ENCODE measurements at places on chromosomes 5 and 9.
A peak's percentile ranks its signal among the peaks of the same experiment; 100 is the strongest.

DNA sequence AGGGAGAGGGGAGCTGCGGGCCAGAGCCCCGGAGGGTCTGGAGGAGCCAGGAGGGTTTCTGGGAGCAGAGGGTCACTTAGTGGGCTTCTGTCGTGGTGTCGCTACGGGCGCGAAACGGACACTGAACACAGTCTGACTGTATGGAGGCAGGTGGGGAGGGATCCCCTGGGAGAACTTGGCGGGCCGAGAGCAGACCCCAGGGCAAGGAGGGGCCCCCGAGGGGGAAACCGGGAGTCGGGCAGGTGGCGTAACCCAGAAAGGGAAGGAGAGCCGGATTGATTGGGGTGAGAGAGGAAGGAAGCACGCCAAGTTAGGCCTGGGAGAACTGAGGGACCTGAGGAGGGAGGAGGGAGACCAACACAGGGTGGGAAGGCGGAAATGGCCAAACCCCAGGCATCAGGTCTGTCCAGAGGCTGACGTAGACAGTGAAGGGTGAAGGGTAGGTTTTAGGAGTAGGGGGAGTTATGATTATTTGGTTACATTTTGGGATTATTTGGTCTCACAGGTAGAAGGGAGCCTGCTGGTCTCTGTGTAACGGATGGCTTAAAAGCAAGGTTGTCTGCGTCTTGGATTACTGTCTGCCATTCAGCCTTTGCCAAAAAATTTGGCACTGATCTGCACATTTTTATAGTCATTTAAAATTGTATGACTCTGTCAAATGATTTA is 3.3 kb upstream of the MSMP start:
- peak; percentile 71 for DNase-seq

GRCh38 chr5:69167493-69167855 is 524 bp downstream of the CCNB1 start:
- DNase-seq: no peak

DNA sequence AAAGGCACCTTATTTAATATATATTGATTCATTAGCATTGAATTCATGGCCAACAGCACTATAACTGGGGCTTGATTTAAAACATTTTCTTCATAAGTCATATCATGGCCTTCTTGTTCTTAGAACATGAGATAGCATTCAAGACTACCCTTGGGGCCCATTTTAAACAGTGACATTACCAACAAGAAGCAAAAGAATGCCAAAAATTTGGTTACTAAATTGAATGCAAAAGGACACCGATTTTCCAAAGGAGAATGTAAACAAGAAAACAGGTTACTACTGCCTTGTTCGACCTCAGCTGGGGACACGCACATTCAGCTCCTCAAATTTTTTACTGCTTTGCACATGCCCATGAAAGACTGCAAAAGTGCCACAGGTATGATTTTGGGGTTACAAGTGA is 219.4 kb upstream of the TLE4 start:
- DNase-seq: no peak

GRCh38 chr5:113404269-113404668 is 30.5 kb downstream of the TSSK1B start:
- no peak for DNase-seq

DNA sequence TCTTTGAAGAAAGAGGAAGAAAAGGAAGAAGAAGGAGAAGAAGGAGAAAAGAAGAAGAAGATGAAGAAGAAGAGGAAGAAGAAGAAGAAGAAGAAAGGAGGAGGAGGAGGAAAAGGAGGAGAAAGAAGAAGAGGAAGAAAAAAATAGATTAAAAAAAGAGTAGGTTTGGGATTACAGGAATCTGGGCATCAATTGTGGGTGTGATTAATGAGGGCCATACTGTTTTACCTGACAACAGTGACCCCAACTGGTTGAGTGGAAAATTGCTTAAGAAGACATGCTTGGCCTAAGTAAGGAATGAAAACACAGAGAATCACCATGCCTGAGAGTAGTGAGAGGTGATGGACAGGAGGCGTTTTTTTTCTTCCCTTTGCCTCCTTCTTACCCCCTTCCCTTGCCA is 114.6 kb downstream of the FAM170A start:
- DNase-seq: peak; percentile 0

- DNase-seq: no peak
These were observed 403.0 kb downstream of the GADD45G start for GRCh38 chr9:90007516-90008440.

- no peak for DNase-seq
These were observed 110.9 kb downstream of the ESM1 start for GRCh38 chr5:54874337-54875021.

- DNase-seq: no peak
These were observed 10.7 kb upstream of the CERCAM start for GRCh38 chr9:128409978-128410377.

DNA sequence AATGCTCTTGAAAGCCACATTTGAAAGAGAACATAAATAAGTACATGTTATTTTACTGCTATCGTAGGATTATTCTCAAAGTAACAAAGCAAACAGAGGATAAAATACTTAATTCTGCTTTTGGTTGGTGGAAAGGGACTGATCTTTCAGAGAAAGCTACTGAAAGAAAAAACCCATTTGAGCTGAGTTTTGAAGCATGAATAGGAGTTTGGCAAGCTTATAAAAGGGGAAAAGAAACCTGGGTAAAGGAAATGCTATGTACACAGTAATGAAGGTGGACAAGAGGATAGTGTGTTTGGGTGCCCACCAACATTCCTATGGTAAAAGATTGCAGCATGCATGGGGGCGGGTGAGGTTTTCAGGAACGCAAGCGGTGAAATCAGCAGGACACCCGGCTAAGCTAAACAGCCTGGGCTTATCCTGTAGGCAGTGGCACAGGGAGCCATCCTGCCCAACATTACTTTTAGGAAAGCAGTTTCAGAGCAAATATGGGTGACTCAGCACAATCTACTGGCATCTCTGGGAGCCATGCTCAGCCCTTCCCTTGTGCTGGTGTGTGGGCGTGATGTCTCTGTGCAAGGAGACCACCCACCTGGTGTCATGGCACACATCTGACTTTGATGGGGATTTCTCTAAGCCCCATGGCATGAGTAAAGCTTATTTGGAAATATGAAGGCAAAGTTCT is 673.9 kb upstream of the KLF4 start:
- no peak for DNase-seq

- no peak for DNase-seq
These were observed 1393.3 kb upstream of the WWC1 start for GRCh38 chr5:166898166-166898565.
